ENCODE measurements at places on chromosomes 7 and 10.

DNA sequence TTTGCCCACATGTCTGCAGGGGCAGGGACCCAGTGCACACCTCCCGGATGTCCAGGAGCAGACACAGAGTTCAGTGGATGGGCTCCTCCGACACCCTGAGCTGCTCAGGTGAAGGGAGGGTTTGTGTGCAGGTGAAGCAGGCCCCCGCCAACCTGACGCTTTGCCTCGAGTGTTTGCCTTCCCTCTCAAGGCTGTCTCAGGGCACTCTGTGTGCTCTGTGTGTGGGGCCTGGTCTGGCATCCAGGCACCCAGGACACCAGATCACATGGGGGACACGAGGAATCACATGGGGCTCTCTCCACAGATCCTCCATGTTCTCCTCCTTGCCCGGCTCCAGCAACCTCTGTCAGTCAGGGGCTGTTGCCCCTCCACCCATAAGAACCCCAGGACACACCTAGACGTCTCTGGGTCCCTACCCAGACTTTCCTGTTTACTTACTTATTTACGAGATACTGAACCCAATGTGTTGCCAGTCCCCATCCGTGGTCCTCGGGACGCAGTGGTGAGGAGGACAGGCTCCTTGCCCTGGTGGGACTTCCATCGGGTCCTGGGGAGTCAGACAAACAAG lies 99.5 kb downstream of the HTR5A start:
- no peak for DNase-seq

- DNase-seq: no peak
These were observed 10.9 kb upstream of the SNX10 start for GRCh38 chr7:26280723-26281122.

GRCh38 chr7:139095194-139095659 lies 14.3 kb downstream of the ZC3HAV1 start:
- DNase-seq: no peak

DNA sequence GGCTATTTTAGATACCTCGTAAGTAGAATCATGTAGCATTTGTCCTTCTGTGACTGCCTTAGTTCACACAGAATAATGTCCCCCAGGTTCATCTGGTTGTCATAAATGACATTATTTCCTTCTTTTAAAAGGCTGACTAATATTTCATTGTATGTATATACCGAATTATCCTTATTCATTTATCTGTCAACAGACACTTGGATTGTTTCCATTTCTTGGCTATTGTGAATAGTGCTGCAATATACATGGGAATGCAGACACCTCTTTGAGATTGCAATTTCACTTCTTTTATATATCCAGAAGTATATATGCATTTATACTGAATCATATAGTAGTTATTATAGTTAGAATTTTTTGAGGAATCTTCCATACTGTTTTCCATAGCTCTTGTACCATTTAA lies 24.1 kb upstream of the HYAL4 start:
- DNase-seq: no peak

DNA sequence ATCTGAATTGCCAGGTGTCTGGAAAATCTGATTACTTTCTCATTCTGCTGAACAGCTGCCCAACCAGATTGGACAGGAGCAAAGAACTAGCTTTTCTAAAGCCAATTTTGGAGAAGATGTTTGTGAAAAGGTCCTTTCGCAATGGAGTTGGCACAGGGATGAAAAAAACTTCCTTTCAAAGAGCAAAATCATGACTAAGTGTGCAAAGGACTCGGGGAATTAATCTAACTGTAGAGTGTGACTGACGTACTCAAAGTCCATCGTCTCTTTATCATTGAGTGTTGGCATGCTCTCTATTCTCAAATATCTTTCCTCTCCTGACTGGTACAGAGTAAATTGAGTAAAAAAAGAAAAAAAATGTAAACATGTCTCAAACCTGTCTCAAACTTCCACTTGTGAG lies 3.3 kb downstream of the NPS start:
- DNase-seq: no peak

All from kidney glomerular epithelial cell (primary cell).